ENCODE measurements at places on chromosomes 11 and 22. TPM values are rescaled to one million over a fixed set of nuclear protein-coding genes. Genes with fewer than 3 reads are reported as not detected.

KDELR3 gene
- not detected for polyA plus RNA-seq

MPZL3 gene
- 3.4 TPM for polyA plus RNA-seq

SLC25A18 gene
- not detected for polyA plus RNA-seq

TMEM121B gene
- not detected for polyA plus RNA-seq

LDHAL6A gene
- not detected for polyA plus RNA-seq

GDPD5 gene
- polyA plus RNA-seq = 4.3 TPM

A4GALT gene
- polyA plus RNA-seq = not detected

PATE4 gene
- not detected for polyA plus RNA-seq

BATF2 gene
- polyA plus RNA-seq = not detected

TEX12 gene
- not detected for polyA plus RNA-seq
